Naive thymus-derived CD8-positive, alpha-beta T cell (primary cell): ENCODE measurements at places on chromosomes 6 and 20.
A peak's percentile ranks its signal among the peaks of the same experiment; 100 is the strongest.

GRCh38 chr6:108760126-108761050, 87.8 kb upstream of the ARMC2 start:
- DNase-seq = no peak

DNA sequence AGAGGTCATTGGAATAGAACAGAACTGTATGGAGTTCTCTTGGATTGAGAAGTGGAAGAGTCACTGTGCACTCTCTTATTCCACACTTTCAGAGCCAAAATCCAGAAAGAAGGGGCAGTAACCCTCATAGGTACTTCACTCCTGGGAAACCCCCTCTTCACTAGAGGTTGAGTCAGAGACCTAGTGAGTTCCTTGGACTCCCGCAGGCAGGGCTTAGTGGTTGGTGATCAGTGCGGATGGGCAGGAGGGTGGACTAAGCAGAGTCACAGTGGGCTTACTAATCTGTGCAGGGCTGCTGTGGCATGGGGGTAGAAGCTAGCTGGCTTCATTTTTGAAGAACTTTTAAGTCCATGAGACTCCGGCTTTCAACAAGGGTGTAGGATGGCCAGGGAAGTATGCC, 95.0 kb upstream of the MLN start:
- no peak for DNase-seq

DNA sequence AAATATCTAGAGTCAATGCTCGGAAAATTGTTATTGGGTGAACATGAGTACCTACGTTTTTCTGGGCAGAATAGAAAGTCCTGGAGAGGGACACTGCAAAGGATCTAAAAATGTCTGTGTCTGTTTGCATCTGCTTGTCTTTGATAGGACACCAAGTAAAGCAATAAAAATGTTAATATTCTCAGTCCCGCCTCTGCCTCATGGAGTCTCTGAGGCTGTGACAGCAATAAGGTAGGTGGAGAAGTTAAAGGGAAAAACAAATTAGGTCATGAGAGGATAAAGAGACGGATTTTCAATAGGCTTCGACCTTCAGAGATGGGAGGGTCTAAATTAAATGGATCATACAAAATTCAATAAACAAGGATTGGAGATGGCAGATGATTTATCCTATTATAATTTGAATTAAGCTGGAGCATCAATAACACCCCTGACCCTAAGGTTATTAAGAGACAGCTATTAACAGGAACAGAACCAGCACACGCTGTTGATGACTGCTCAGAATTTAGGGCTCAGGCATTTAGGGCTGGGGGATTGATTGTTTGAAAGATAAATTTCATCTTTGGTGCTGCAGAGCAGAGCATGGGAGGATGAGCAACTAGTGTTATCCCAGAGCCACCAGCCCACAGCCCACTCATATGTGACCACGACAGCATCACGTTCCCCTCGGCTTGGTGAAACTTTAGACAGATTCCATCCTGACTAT, 620.3 kb upstream of the CDH4 start:
- no peak for DNase-seq

GRCh38 chr6:83092756-83093399, 25.4 kb downstream of the DOP1A start:
- no peak for DNase-seq

DNA sequence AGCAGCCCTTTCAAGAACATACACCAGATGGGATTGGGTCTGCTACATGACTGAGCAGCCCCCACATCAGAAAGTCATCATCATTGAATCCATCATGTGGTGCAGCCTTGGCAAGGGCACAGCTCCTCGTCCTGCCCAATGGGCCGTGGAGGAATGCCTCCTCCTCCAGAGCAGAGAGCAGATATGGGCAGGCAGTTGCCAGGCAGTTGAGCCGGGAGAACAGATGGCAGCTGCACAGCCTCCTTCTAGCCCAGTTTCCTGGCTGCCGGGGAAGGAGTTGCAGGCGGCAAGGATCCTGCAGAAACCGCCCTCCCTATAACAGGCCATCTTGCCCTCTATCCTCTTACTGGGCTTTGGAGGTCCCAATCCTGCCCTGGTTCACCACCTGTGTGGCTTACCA, 11.9 kb upstream of the ZFAND3 start:
- DNase-seq = no peak

DNA sequence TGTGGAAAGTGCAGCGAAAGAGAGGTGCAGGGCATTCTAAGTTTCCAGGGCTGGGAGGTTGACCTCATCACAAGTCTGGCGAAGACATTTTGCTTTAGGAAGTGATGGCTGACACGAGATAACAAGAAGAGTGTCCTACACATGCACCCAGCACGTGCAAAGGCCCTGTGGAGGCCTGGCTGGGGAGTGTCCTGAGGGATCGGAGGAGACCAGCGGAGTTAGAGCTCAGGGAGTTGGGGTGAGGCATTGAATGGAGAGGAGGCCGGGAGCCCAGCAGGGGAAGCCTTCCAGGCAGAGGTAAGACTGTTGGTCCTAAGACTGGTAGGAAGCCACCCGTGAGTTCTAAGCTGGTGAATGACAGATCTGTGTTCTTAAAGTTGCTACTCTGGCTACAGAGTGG, 58.4 kb downstream of the PPP1R14C start:
- no peak for DNase-seq

DNA sequence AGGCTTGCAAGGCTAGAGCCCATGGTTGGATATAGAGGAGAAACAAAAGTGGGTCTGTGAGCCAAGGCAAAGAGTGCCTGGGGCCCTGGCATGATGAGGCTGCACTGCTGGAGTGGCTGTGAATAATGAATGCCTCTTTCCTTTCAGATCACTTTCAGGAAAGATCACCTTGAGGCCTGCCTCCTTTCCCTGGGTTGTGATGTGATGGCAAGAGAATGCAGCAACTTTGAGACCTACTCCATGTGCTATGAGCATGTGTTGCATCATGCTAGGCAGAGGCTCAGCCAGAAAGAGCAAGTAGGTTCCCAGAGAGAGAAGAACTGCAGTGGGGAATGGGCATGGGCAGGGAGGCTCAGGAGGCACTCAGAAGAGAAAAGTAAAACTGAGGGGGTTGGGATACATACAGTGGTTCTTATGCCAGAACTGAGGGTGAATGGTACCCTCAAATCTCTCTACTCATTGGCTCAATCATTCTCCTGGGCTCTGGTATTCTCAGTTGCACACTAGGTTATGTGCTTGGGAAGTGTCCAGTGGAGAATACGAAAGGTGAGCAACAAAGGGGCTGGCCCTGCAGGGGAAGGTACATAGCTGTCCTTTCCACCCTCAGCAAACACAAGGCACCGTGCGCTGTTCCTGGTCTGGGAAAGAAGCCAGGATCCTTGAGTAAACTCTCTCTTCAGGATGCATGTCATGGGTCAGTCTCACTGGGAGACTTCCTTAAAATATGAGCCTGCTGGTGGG, 45.9 kb downstream of the CD164 start:
- DNase-seq = no peak

DNA sequence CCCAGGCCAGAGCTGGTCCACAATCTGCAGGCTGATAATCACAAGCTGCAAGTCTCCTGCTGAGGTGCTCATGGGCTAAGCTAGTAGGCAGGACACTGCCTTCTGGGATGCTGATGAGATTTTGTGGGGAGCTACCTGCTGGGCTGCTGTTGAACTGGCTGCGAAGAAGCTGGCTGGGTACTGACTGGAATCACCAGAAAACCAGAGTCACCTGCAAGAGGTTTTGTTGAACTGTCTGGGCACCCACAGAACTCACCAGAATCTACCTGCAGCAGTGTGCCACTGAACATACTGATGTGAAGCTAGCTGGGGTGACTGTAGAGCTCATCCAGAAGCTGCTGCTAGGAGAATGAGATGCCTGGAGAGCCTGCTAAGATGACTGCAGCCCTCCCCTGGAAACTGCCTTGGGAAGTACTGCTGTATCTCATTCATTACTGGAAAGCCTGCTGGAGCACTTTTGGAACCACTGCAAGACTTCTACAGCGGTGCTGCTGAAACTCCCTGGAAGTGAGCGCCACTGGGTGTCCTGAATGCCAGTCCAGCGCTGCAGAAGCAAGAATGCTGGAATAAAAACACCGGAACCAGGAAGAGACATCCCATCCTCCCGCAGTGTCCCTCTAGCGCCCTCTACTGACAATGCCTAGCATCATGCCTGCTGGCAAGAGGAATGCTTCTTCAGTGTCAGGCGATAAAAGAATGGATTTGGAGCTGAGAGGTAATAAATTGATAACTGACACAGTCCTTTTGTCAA, 64.9 kb upstream of the ARHGAP18 start:
- DNase-seq = peak; percentile 30

- no peak for DNase-seq
These were observed 75.4 kb upstream of the ADGRB3 start for GRCh38 chr6:68559716-68560115.

- no peak for DNase-seq
These were observed 693.4 kb upstream of the FLRT3 start for GRCh38 chr20:15030826-15031225.

- DNase-seq = no peak
These were observed 25.1 kb downstream of the TRIM27 start for GRCh38 chr6:28898710-28898965.

DNA sequence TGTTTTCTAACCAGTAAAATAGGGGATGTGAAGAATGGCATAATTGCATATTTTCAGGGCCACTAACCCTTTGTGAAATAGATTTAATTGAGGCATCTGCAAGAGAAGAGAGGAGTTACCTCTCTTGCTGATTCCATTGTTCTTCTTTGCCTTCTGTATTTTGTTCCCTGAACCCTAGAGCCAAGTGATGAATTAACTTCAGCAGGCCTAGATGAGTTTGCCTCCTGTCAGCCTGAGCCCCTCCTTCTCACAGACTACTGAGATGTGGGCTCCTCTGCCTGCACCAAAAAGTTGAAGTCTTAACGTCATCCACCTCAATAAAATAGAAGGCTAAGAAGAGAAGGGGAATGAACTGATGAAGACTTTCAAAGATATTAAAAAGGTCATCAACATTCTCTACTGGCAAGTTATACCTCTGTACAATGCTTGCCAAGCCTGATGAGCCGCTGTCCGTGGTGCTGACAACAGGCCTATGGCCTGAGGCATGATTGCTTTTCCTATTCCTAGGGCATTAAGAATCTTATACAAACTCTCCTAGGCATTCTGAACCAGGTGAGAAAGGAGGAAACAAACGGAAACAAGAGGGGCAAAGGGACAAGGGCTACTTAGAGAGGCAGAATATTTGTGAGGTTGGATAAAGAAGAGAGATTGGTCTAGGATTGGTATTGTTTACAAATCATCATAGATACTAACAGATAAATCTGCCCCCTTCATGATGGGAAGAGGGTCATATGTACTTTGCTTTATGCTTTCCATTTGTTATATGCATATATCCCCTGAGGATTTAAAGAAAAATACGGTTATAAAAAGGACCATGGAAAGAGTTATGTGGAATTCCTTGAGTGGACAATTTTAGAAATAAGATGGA, 46.8 kb downstream of the CD24 start:
- DNase-seq = no peak

DNA sequence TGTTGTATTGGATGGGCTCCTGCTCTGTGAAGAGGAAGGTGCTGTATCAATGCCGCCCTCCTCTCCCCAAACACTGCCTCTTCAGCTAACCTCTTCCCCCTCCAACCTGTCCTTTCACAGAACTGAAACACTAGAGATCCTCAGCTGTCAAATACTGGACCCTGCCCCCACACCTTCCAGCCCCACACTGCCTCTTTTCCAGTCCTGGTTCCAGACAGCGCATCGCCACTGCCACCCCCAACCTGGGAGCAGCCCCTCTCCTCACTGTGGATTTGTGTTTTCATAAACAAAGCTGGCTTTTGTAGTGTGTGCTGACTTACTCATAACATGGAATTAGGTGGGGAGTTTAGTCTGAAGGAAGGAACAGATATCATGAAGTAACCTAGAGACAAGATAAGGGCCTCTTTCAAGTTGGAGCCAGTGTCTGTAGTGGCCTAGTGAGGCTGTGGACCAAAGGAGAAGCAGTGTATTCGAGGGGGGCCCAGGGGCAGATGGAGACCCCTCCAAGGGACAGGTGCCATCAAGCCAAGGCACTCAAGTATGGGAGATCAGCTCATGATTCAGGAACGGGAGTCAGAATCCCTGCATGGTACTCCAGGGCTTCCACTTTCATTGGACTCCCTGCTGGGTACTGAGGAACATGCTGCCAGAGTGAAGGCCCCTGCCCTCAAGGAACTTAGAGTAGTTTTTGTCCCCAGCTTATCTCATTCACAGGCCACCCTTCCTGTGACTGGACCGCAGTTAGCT, 2.1 kb downstream of the SCUBE3 start:
- no peak for DNase-seq

DNA sequence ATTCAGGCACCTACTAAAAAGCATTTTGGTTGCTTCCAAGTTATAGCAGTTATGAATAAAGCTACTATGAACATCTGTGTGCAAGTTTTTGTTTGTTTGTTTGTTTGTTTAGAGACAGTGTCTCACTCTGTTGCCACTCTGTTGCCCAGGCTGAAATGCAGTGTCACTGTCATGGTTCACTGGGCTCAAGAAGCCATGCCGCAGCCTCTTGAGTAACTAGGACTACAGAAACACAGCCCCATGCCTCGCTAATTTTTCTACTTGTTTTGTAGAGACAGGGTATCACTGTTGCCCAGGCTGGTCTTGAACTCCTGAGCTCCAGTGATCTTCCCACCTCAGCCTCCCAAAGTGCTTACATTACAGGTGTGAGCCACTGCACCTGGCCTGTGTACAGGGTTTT, 795.9 kb downstream of the EPHA7 start:
- no peak for DNase-seq

DNA sequence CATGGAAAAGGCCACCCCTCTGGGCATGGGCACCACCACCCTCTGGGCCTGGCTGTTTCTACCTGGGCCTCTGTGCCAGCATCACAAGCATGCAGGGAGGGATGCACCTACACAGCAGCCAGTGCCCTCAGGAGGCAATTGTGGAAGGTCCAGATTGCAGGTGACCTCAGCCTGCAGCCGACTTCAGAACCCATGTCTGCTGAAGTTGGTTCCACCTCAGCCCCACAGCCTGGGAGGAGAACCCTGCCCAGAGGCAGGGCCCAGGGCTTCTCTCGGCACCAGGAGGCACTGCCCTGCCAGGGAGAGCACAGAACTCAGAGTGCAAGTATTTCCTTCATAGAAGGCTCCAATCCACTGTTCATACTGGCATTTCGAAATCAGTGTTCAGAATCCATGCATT, 149.8 kb downstream of the TTLL2 start:
- DNase-seq = no peak

DNA sequence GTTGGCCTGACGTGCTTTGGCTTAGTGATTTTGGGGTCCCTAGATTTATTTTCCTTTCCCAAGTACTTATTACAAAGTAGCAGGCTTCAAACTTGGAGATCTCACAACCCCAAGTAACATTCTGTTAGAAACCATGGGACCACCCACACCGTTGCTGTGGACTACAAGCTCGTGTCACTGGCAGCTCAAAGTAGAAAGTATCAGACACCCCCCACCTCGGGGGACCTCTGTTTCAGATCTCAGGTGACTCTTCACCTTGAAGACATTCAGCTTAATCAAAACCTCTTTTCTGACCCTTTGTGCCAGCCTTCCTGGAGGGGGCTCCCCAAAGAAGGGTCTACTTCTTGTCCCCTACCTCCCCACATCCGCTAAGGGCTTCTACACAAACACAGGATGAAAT, 15.7 kb upstream of the MYT1 start:
- no peak for DNase-seq

- DNase-seq = no peak
These were observed 41.2 kb downstream of the COL11A2 start for GRCh38 chr6:33151050-33151449.

- no peak for DNase-seq
These were observed 30.0 kb upstream of the KIF6 start for GRCh38 chr6:39755231-39755630.
